Cardiac muscle cell (in vitro differentiated cells and primary cell): ENCODE measurements at places on chromosomes 11 and 22.
A peak's percentile ranks its signal among the peaks of the same experiment; 100 is the strongest.

- no peak for DNase-seq
- no peaks in the 10 kb centered on the region for H3K27me3 ChIP-seq
- H3K4me3 ChIP-seq = no peak overlapping the region
- peaks cover 9% of the 10 kb centered on the region for H3K4me1 ChIP-seq
- no peak overlapping the region for H3K27ac ChIP-seq
Measured at GRCh38 chr11:61913699-61914395, 3.5 kb downstream of the RAB3IL1 start.

DNA sequence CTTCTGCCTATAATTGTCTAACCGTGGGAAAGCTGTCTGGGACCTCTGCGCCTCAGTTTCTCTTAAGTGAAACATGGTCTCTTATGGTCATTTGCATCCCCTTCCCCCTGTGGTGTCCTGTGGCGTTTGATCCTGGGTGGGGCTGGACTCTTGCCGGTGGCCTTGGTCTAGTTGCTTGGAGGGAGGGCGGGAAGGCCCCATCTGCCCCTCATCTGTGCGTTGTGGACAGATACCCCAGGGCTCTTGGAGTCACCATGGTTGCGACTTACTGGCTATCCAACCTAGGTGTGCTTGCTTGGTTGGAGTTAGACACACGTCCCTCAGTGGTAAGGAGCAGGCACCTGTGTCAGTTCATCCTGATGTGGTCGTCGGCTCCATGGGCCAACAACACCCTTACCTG, 15.2 kb downstream of the SHANK3 start:
- H3K27ac ChIP-seq = no peak overlapping the region
- no peaks in the 10 kb centered on the region for H3K36me3 ChIP-seq
- no peaks in the 10 kb centered on the region for H3K4me1 ChIP-seq
- no peaks in the 10 kb centered on the region for H3K27me3 ChIP-seq
- no peak for DNase-seq
- H3K4me3 ChIP-seq = no peak overlapping the region

DNA sequence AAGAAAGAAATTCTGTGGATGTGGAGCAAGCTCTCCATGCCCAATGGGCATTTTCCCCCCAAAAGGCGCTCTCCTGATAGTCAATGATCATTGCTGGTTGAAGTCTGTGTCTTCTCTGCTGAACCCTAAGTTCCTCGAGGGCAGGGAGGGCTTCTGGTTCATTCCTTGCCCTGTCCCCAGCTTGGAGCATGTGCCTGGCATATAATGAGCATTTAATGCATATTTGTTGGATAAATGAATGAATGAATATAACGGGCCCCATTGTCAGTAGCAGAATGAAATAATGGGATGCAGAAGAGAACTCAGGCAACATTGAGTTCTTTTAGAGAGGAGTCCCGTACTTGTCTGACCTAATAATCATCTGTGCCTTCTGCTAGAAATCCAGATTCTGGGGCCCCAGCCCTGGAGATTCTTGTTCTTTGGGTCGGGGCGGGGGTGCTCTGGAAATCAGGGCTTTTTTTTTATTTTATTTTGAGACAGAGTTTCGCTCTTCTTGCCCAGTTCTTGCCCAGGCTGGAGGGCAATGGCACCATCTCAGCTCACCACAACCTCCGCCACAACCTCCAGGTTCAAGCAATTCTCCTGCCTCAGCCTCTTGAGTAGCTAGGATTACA, 64.4 kb downstream of the CD82 start:
- no peak for DNase-seq
- no peaks in the 10 kb centered on the region for H3K36me3 ChIP-seq

- H3K4me1 ChIP-seq = peaks cover 10% of the 10 kb centered on the region
- no peaks in the 10 kb centered on the region for H3K36me3 ChIP-seq
- H3K27me3 ChIP-seq = no peaks in the 10 kb centered on the region
- no peak for DNase-seq
- peak overlapping the region; percentile 51 for H3K4me3 ChIP-seq
- peak overlapping the region; percentile 86 for H3K27ac ChIP-seq
Measured at GRCh38 chr11:61828379-61828628, 204 bp downstream of the FADS2 start.

- no peaks in the 10 kb centered on the region for H3K27me3 ChIP-seq
- H3K4me1 ChIP-seq = no peaks in the 10 kb centered on the region
- H3K27ac ChIP-seq = no peak overlapping the region
- no peaks in the 10 kb centered on the region for H3K36me3 ChIP-seq
- no peak overlapping the region for H3K4me3 ChIP-seq
- DNase-seq = no peak
Measured at GRCh38 chr11:30357872-30358271, 35.0 kb downstream of the ARL14EP start.

DNA sequence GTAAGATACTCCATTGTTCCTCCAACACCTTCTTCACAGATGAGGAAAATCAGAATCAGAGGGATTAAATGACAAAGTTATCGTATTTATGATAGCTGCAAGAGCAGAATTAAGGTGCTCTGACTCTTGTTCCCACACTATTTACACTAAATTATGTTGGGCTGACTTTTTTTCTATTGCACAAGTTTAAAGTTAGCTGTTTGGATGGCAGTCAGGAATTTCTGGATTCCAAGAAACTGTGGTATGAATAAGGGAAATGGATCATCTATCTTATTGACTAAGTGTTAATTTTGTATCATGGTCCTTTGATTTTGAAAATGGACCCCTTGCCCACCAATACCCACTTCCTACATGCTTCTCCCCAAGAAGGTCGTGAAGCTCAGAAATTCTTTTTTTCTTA, 19.9 kb upstream of the APOA1 start:
- no peaks in the 10 kb centered on the region for H3K4me1 ChIP-seq
- no peak overlapping the region for H3K4me3 ChIP-seq
- peaks cover 48% of the 10 kb centered on the region for H3K36me3 ChIP-seq

GRCh38 chr11:17376493-17376892, 12.0 kb downstream of the KCNJ11 start:
- H3K4me3 ChIP-seq = no peak overlapping the region
- no peak for DNase-seq
- no peaks in the 10 kb centered on the region for H3K4me1 ChIP-seq
- H3K36me3 ChIP-seq = no peaks in the 10 kb centered on the region
- no peak overlapping the region for H3K27ac ChIP-seq

- peak overlapping the region; percentile 49 for H3K27ac ChIP-seq
- H3K36me3 ChIP-seq = no peaks in the 10 kb centered on the region
- H3K4me3 ChIP-seq = no peak overlapping the region
- no peak for DNase-seq
- H3K4me1 ChIP-seq = peaks cover 43% of the 10 kb centered on the region
- H3K27me3 ChIP-seq = no peaks in the 10 kb centered on the region
Measured at GRCh38 chr11:57126766-57127400, 54.9 kb upstream of the LRRC55 start.

DNA sequence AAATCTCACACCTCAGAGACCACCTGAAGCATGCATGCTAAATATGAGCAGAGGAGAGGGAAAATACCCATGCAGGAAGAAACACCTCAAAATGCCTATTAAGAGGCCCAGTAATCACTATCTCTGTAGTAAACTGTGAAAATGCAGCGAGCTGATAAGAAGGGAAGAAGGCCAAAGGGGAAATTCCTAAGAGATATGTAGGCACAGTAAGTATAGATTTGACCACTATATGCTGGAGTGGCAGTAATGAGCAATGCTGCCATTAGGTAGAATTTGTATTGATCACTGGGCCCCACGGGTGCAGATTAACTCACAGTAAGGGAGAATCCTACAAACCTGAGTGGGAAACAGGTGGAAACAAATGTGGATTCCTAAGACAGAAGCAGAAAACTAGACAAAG, 1813.1 kb upstream of the RAG2 start:
- H3K4me1 ChIP-seq = peaks cover 3% of the 10 kb centered on the region
- H3K4me3 ChIP-seq = no peak overlapping the region
- DNase-seq = no peak
- H3K27ac ChIP-seq = no peak overlapping the region
- H3K27me3 ChIP-seq = no peaks in the 10 kb centered on the region

GRCh38 chr11:62409831-62410230, 9.0 kb upstream of the SCGB1A1 start:
- H3K27ac ChIP-seq = no peak overlapping the region
- H3K36me3 ChIP-seq = no peaks in the 10 kb centered on the region
- no peaks in the 10 kb centered on the region for H3K27me3 ChIP-seq
- no peak for DNase-seq

DNA sequence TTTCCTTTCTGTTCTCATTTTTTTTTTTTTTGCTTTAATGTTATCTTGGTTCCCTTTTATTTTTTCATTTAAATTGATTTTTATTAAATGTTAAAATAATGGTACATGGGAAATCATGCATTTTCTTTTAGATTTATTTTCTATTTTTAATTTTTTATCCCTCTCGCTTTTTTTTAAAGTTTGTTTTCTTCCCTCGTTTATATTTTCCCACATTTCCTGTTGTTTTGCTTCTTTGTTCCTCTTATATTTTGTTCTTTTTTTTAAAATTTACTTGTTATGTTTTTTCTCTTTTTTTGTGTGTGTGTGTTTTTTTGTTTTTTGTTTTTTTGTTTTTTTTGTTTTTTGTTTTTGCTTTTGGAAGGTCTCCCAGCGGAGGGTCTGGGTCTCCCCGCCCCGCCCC, 34.9 kb upstream of the EIF3D start:
- H3K4me1 ChIP-seq = no peaks in the 10 kb centered on the region
- no peak overlapping the region for H3K4me3 ChIP-seq
- H3K27me3 ChIP-seq = no peaks in the 10 kb centered on the region
- no peaks in the 10 kb centered on the region for H3K36me3 ChIP-seq
- H3K27ac ChIP-seq = no peak overlapping the region
- DNase-seq = no peak

DNA sequence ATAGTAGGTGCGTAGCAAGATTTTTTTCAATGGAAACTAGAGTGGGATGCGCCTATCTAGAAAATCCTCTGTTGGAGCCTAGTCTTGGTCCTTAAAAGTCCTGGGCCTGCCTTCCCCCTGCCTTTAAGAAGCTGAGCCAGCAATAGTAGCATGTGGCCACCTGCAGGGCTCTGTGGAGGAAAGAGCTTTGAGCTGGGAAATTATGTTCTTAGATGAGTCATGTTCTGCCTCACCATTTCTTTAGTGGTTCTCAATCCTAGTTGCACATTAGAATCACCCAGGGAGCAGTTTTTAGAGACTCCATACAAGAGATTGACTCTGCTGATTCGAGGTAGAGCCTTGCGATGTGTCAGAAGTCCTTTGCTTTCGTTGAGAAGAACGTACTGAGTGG, 133.5 kb downstream of the COMMD9 start:
- no peaks in the 10 kb centered on the region for H3K36me3 ChIP-seq
- peak; percentile 60 for DNase-seq
- H3K27ac ChIP-seq = no peak overlapping the region
- no peak overlapping the region for H3K4me3 ChIP-seq
- H3K4me1 ChIP-seq = no peaks in the 10 kb centered on the region
